ENCODE measurements at places on chromosomes 5 and 9.

- DNase-seq, result no peak
These were observed 19.3 kb downstream of the KYAT1 start for GRCh38 chr9:128862401-128862851.

DNA sequence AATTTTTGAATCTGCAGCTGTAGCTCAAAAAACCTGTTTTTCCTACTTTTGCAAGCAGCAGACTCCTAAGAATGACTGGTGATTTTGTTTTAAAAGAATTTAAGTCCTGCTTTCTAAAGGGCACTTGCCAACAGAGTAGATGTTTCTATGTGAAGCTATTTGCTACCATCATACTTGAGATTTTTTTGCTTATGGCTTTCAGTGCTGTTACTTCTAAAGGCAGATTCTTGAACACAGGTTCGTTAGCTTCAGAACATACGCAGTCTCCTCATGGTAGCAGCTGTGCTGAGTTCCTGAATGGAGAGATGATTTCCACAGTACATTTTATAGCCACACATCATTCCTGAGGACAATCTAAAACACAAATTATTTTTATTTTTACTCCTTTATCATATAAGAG is 24.4 kb upstream of the ELL2 start:
- DNase-seq, result no peak

DNA sequence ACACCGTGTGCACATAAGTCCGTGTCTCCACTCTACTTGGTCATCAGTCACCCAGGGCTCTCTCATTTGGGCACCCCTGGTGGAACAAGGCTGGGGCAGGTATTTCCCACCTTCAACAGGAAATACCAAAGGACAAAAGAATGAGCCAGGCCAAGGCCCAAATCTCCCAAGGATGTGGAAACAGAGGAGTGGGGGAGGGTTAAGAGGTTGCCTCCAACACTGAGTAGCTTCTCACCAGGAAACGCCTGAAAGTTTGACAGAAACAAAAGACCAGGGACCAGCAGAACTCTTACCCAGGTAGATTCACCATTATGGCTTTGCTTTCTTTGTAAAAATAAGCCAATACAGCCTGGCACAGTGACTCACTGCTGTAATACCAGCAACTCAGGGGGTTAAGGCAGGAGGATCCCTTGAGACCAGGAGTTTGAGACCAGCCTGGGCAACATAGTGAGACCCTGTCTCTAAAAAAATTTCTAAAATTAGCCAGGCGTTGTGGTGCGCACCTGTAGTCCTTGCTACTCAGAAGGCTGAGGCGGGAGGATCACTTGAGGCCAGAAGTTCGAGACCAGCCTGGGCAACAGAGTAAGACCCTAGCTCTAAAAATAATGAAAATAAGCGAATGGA is 12.7 kb downstream of the SLC1A3 start:
- no peak for DNase-seq

GRCh38 chr5:52947208-52947607 is 41.9 kb upstream of the ITGA2 start:
- no peak for DNase-seq

Data from HuH-7.5 (cell line).